ENCODE measurements at places on chromosomes 13 and 19.
A peak's percentile ranks its signal among the peaks of the same experiment; 100 is the strongest.

- DNase-seq, result no peak
These were observed 52.5 kb downstream of the KLF5 start for GRCh38 chr13:73111331-73111730.

- DNase-seq, result peak; percentile 50
These were observed 135.7 kb upstream of the SERP2 start for GRCh38 chr13:44237881-44238421.

DNA sequence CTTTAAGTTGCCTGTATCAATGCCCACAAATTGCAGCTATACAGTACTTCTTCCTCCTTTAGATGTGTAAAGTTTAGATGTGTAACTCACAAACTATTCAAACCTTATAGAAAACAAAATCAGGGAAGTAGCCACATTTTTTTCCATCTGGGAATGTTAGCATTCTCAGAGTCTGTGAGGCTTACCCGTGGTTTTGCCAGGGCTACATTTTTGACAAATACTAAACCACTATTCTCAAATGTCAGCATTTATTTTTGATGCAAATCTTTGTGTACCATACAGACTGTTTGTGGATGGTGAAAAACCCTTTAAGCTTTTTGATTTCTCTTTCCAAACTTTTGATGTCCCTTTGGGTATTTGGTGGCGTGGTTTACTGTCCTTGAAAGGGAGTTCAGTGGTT is 216.4 kb downstream of the POSTN start:
- no peak for DNase-seq

DNA sequence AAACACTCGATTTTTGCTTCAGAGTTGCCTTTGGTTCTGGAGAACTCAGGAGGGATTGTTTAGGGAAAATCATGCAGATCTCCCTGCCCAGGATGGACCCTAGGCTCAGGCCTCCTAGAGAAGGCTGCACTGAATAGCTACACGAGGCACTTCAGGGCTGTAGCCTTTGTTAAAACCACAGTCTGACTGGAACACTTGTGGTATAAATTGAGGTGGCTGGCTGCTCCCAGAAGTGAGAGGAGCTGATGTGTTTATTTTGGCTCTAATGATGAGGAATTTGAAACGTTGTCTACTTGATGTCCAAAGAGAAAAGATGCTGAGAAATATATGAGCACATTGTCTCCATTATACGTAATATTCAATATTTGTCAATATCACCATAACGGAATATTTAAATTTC is 762.1 kb upstream of the ARGLU1 start:
- no peak for DNase-seq

DNA sequence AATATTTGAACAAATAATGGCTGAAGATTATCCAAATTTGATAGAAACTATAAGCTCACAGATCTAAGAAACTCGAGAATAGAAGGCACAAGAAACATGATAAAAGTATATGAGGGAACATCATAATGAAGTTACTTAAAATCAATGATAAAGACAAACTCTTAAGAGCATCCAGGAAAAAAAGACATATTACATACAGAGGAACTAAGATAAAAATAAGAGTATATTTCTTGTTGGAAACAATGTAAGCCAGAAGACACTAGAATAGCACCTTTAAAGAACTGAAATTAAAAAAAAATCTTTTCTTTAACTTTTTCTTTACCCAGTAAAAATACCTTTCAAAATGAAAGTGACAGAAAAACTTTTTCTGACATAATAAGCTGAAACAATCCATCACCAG is 356.4 kb downstream of the DNAJC15 start:
- no peak for DNase-seq

DNA sequence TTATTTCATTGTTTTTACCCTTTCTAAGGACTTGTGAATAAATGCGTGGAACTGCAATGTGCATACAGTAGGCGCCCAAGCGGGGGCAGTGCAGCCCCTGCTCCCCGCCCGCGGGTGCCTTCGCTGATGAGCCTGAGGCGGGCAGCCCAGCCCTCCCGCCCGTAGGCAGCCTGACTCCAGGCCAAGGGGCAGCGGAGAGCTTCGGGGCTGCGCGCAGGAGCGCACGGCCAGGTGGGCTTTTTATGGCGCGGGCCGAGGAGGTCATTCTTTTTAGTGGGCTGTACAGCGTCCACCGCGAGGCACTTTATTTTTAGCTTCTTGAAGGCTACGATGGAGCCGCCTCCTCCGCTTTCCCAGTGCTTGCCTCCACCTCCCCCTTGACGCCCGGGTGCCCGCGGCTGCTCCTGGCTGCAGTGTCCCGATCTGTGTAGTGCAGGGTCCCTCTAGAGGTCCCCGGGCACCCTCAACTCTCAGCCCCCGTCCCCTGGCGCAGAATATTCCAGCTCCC is 60.5 kb downstream of the CCNE1 start:
- no peak for DNase-seq

DNA sequence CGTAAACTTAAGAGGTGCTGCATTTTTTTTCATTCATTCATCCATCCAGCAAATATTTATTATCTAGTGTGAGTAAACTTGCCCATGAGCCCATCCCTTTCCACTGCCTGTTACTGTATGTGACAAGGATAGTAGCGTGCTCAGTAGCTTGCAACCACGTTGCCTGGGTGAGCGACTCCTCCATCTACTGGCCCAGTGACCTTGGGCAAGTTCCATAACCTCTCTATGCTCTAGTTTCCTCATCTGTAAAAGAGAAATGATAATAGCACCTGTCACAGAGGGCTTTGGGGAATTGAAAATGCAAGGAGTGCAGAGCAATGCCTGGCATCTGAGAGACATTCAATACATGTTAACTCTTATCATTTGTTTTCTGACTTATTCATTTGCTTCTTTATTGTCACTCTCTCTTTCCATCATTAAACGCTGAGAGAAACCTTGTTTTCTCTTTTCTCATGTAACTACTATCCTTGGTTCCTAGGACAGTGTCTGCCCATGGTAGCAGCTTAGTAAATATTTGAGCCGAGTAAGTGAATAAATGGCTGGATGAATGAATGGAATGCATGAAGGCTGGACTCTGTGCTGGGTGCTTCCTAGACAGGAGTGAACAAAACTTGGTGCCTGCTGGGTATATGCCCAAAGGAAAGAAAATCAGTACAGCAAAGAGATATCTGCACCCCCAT is 19.9 kb downstream of the LRCH1 start:
- no peak for DNase-seq

DNA sequence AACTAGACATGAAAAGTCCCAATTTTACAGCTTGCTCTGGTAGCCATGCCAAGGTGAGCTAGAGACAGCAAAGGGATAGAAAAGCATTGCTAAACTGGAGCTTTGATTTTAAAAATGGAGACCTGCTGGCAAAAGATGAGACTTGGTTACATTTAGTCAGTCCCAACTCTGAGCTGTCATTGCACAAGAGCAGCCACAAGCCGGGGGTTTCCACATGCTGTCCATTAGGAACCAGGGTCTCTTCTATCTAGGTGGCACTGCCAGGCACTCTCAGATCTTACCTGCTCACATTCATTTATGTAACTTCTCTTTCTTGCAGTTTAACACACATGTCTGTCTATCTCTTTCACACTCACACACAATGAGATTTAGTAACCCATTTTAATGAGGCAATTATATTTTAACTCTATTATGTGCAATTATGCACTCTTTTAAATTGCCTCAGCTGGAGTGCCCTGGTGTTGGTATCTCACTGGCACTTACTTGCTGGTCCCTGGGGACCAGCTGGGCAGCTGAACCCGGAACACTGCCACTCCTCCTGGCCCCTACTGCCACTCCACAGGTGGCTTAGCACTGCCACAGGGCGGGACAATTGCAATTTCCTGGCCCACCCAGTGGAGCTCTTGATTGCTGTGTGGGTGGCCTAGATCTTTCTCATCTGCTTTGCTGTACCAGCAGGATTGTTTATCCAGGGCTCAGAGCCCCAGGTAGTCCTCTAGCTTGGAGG is 112.5 kb downstream of the COG6 start:
- DNase-seq, result no peak

DNA sequence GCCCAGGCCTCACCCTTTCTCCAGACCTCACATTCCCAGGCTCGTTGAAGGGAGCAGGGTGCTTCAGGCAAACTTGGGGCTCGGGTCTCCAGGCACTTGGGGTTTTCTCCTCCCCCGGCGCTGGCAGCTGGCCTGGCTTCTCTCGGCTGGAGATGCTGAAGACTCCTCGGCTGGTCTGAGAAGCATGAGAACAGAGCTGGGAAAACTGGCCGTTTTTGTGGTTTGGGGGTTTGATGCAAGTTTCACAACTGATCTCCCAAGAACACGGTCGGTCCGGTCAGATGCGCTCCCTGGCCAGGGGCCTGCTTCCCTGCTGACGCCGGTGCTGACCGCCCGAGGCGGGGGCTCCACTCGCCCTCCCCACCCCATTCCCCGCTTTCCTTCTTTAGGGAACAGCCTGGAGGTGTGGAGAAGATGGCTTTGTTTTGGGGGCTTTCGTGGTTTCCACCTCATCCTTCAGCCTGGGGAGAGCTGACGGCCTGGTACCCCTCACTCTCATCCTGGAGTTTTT is 35.3 kb downstream of the CEBPA start:
- no peak for DNase-seq

- no peak for DNase-seq
These were observed at the start of gene HCST for GRCh38 chr19:35901854-35902661. TSS of gene HCST (plus strand) at chr19:35902529. CDS start at chr19:35902594, 65 bp downstream.

DNA sequence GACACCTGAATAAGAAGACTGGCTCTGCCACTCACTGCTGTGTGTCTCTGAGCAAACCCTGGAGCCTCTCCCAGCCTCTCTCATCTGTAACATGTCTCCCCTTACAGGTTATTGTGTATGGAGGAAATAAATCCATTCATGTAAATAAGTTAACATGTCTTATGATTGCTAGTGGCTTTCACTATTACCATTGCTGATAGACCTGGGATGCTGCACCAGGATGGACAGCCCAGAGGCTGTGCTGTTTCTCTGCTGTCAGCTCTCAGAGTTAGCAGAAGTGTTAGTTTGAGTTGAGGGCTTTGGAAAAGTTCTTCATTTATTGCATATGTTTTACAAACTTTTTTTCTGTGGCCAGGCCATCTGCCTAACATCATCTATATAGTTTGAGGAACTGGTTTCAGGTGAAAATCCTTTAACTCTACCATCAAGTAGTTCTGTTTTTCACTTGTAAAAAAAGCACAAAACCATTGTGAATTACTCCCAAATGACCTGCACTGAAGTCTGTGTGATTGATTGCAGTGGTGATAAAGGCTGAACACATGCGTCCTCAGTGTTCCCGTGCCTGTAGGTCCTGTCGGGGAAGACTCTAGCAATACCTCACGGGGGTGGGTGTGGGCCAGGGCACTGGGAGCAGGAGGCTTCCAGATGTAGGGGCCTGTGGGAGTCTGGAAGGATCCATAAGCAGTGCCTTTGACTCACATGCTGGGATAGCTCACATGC is 24.6 kb downstream of the MPHOSPH8 start:
- no peak for DNase-seq

DNA sequence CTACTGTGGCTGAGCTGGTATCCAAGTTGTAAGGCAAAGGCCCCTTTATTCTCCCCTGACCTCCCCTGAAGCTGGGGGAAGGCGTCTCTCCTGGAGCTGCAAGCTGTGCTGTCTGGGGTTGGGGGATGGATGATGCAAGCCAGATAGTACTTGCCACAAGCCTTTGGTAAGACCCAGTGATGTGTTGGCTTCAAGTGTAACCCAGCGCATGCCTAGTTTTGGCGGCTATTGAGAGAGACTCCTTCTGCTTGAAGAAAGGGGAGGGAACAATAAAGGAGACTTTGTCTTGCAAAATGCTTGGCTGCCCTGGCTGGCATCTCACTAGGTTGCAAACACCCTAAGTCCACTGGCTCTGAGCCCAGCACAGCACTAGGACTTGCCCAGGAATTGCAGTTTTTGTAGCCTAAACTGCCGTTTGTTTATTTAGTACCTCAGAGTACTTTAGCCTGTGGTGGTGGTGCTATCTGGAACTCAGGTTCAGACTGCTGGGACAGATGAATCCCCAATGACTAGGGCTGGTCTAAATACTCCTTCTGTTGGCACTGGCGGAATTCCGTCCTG is 108.2 kb downstream of the TNFSF13B start:
- no peak for DNase-seq

DNA sequence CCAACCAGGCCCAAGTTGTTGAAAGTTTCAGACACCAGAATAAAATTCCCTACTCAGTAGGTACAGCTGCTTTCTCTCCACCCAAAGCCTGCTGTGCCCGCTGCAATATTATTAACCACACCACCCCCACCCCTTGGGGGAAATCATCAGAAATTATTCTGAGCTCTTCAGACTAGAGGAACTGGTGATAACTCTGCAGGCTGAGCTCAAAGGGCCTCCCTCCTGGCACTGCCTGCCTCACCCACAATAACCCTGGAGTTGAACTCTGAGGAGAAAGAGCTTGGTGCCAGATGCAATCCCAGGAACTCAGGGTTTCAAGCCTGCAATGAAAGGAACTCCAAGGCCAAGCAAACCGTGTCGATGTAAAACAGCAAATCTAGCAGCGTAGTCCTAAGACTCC is 381.7 kb upstream of the ZNF507 start:
- no peak for DNase-seq

DNA sequence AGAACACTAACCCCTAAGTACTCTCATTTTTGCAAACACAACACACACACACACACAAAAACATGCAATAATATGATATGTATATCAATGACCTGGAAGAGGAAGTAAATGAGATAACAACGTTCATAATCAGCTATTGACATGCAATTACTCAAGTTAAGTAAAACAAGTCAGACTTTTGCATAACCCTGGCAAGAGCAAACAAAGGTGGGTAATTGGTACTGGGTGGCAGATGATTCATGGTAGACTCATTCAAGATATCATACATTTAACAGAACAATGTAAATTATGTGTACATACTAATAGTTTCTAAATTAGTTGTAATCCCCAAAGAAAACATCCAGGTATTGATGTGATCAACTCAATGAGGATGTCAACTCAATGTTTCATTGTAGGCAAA is 508.8 kb downstream of the DACH1 start:
- DNase-seq, result no peak

All from AG09309 (cell line).